NCI-H2081 treated with DMSO at 0.1 percent for 48 hours (cell line): ENCODE measurements at places on chromosomes 3 and 15.

- no peak for DNase-seq
Measured at GRCh38 chr3:102195198-102195948, 239.4 kb upstream of the ZPLD1 start.

DNA sequence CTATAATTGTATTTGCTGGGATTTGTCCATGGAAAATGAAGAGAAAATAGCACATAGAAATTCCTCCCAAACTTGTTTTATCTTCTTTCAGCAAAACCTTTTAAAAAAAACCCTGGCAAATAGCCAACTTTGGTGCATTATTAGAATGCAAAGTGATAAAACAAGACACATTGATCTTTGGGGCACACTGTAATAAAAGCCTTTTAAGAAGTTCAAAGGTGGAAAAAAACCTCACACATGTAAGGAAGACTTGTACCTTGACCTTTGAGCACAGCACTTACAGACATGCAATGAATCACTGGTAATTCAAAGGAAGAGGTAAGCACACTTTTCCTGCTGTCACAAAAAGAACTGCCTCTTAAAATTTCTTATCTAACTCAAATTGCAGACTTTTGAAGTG lies 8.0 kb upstream of the MORC1 start:
- no peak for DNase-seq

- DNase-seq: no peak
Measured at GRCh38 chr15:80179025-80179759, 26.4 kb downstream of the FAH start.

DNA sequence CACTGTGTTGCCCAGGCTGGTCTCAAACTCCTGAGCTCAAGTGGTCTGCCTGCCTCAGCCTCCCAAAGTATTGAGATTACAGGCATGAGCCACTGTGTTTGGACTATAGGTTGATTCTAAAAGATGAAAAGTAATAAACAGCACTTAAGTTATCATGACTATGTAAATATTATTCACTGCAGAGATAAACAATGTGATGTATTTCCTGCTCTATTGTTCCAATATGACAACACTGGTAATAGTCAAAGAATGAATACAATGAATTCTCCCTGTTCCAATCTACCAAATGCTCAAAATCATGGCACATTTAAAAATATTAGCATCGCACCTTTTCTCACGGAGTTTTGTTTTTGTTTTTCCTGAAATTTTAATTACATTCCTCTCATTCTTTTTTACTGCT lies 36.8 kb upstream of the TBL1XR1 start:
- no peak for DNase-seq

- no peak for DNase-seq
Measured at GRCh38 chr3:163605915-163606314, 1472.4 kb downstream of the SI start.

DNA sequence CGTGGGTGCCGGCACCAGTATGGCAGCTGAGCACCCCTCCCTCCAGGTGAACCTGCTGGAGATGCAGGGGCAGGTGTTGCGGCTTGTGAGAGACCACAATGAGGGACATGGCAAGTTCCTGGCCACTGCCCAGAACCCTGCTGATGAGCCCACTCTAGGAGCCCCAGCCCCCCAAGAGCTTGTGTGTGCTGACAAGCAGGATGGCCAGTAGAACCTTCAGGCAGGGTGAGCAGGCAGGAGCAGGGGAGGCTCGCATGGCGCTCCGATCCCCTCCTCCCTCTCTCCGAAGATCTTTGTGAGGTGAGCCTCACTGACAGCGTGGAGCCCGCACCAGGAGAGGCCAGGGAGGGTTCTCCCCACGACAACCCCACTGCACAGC lies 29.8 kb downstream of the NGRN start:
- DNase-seq: no peak

GRCh38 chr3:17642474-17642873 lies 100.0 kb downstream of the TBC1D5 start:
- no peak for DNase-seq

DNA sequence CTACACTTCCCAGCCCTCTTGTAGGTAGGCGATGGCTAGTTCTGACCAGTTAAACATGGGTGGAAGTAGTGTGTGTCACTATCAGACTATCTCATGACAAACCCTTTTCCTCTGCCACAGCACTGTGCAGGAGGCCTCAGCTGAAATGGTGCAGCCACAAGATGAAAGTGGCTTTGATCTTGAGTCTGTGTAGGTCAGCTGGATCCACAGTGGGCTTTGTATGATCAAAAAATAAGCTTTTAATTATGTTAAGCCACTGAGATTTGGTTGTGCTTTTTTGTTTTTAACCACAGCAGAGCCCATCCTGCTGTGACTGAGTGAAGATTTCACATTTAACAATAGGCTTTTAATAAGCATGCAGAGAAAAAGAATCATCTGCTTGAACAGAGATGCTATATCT lies 19.7 kb downstream of the RCN2 start:
- DNase-seq: no peak

- no peak for DNase-seq
Measured at GRCh38 chr3:120092474-120092873, 1.8 kb downstream of the GSK3B start.
